ENCODE measurements at places on chromosomes 2 and 18.

GRCh38 chr2:54469484-54470053 lies 13.4 kb downstream of the SPTBN1 start:
- DNase-seq = no peak

- DNase-seq = no peak
Observed at GRCh38 chr18:79497638-79498081, 101.9 kb downstream of the NFATC1 start.

DNA sequence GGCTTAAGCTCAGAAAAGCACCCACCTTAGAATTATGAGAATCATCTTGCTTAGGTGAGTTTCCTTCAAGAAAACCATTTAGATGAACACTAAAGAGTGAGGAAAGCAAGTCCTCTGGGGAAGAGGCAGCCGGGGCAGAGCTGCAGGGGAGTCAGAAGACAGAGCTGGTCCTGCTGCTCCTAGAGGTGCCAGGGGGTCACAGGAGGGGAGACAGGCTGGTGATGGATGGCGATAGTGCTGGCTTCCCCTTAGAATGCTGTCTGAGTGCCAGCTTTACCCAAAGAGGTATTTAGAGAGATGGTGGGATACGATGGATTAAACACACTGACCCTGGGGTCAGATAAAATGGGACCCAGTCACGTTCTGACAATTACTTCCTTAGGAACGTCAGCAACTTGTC lies 269.4 kb downstream of the TDRD15 start:
- no peak for DNase-seq

DNA sequence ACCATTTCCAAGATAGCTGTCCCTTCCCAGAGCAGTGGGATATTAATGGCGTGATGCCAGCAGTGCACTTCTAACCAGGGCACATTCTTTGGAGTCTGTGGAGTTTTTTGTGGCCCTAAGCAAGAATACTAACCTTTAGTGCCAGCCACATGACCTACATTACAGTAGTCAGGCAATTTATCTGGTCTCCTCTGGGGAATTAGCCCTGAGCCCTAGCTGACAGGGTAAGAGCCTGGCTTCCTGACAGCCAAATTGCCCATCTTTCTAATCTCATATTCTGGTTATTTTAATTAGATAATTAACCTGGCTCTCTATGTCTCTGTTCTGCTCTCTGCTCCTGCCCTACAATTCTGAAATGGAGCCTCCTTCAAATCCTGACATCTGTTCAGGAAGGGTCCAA lies 5.2 kb downstream of the PFN4 start:
- no peak for DNase-seq

GRCh38 chr2:88696611-88697010 lies 5.1 kb downstream of the RPIA start:
- DNase-seq = no peak

DNA sequence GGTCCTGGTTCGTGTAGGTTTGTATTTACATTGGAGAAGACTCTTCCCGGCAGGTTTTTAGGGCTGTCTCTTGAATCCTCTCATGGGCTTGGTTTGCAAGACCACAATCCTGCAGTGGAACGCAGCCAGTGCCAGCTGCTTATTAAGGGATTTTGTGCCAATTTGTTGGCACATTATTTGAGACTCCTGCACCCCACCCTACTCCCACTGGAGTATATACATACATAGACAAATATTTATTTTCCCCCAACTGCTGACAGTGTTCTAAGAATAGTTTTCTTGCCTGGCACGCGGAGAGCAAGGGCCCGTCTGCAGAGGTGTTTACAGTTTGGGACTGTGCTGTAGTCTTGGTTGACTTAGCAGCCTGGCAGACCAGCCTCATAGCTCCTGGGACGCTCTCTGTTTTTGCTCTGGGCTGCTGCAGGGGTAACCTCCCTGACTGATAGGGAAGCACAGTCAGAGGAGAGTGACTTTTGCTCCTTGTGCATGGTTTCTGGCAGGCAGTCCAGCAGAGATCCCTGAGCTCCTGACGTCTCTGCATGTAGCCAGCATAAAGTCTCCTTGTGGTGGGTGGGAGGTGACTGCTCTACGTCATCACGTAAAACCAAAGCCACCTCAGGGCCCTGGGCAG lies 1.9 kb downstream of the LDLRAD4 start:
- no peak for DNase-seq

- no peak for DNase-seq
Observed at GRCh38 chr18:57775937-57776336, 27.2 kb downstream of the ATP8B1 start.

DNA sequence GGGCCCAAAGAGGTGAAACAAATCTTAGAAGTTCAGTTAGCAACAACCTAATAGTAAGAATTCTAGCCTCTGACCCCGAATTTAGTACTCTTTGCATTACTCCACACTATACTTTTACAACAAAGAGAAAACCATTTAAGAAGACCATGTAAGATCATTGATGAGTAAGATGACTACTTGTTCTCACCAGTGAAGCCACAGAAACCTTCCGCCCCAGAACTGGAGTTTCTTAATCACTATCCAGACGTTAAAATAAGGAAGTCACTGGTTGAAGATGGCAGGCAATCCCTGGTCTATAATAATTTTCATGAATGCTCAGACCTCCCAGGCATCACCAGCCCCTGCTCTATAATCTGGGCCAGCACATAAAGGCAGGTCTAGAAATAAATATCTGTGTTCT lies 95.0 kb downstream of the TMEM163 start:
- peak; percentile 74 for DNase-seq

DNA sequence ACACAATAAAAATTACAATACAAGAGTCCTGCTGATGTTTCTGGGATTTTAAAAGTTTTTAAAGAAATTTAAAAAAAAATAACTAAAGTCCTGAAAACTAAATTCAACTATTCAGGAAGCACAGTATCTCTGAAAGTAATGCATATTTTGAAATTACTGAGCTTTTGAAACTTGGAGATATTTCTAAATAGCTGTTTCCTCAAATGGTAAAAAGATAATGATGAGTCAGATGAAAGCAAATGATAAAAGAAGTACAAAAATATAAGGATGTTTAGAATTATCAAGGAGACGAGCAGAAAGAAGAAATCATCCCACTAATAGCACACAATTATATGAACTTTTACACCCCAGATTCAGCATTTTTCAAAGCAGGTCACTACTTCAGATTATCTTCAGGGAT lies 90.2 kb upstream of the SLC25A52 start:
- no peak for DNase-seq

DNA sequence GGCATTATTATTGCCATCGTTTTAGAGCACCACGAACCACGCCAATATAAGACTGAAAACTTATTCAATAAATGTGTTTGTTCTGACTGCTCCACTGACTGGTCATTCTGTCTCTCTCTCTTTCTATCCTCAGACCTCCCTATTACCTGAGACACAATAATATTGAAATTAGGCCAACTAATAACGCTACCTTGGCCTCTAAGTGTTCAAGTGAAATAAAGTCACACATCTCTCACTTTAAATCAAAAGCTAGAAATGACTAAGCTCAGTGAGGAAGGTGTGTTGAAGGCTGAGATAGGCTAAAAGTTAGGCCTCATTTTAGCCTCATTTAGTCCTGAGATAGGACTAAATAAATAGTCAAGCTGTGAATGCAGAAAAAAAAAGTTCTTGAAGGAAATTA lies 38.8 kb downstream of the G6PC2 start:
- peak; percentile 38 for DNase-seq

DNA sequence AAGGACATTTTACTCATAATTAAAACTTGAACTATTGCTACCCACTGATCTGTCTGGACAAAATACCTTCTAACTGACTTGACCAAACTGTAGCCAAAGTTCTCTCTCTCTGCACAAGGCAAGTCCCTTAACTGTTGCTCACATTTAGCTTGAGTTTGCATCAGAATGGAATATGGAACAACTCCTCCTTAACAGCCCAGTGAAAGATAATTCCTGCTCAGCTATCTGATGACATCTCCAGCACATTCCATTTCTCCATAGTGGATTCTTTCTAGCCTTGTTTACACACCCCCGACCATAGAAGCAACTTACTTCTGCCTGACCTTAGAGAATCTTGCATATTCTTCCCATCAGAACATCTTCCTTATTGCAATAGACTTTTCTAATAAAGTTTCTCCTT lies 317.2 kb upstream of the CDH2 start:
- DNase-seq = no peak

DNA sequence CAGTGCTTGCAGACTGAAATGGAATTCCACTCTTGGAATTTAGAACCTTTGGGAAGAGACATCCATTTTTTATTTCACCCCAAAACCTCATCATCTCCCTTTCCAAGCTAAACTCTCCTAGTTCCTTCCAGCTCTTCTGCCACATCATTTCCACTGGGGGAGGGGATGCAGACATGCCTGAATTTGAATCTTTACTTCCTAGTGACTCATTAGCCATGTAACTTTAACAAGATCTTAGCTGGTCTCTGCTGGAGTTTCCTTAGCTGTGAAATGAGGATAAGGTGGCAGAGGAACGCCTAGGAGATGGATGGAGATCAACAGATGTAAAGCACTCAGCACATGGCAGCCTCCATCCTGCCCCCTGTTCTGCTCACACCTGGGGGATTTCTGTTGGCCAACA lies 266.8 kb downstream of the EN1 start:
- no peak for DNase-seq

GRCh38 chr2:16481351-16481750 lies 184.3 kb downstream of the CYRIA start:
- DNase-seq = no peak

- no peak for DNase-seq
Observed at GRCh38 chr18:27855486-27855885, 321.4 kb downstream of the CDH2 start.

DNA sequence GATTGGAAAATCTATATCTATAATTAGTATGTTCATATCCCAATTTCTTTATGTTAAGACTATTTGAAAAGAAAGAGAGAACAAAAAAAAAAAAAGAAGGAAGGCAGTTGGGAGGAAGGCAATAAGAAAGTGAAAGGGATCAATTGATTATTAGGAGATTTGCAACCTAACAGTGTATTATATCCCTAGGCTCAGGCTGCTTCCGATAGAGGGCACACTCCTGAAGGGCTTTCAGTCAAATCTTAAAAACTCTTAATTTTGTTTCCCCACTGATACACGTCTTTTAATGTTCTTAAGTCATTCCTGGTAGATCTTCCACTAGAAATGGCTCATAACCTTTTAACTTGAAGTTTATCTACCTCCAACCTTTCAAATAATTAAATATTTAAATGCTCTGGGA lies 763.9 kb downstream of the BCL11A start:
- no peak for DNase-seq

DNA sequence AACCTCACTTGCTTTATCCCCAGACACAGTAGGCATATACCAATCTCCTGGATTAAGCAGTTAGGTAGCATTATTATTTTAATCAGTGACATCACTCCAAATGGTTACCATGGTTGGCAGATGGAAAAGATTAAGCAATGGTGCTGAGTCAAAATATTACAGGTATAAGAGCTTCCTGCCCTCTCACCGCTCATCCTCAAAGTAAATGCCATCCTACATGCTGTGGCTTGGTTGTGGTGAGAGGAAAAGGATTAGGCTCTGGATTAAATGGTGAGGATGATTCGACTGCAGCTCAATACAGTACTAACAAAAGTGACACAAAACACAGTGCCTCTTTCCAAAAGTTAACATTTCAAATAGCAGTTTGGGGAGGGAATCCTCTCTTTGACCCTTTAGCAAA lies 108.9 kb upstream of the ACAA2 start:
- no peak for DNase-seq

DNA sequence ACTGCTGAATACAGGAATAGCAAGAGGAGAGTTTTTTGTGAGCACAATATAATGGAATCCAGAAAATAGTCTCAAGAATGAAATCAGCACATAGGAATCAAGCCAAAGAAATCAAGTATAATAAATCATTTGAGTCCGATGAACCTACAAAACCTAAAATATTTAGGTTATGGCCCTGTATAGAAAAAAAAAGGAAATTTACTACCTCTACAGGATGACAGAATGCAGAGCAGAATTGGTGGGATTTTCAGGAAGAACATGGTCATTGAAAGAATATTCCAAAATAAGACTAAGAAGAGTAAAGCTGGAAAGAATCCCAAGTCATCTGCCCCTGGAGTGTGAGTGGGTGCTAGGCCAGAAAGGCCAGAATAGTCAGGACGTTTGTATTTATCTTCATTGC lies 1041.2 kb upstream of the CDH2 start:
- no peak for DNase-seq

DNA sequence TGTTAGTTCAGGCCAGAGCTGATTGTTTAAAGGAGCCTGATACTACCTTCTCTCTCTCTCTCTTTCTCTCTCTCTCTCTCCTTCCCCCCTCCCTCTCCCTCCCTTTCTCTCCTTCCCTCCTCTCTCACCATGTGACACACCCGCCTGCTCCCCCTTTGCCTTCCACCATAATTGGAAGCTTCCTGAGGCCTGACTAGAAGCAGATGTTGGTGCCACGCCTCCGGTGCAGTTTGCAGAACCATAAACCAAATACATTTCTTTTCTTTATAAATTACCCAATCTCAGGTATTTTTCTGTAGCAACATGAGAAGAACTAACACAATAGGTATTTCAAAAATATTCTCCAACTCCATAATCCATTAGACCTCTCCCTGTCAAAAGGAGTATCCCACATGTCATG lies 62.4 kb downstream of the ANKRD62 start:
- no peak for DNase-seq

GRCh38 chr18:63515801-63516200 lies 26.4 kb upstream of the SERPINB12 start:
- DNase-seq = no peak

DNA sequence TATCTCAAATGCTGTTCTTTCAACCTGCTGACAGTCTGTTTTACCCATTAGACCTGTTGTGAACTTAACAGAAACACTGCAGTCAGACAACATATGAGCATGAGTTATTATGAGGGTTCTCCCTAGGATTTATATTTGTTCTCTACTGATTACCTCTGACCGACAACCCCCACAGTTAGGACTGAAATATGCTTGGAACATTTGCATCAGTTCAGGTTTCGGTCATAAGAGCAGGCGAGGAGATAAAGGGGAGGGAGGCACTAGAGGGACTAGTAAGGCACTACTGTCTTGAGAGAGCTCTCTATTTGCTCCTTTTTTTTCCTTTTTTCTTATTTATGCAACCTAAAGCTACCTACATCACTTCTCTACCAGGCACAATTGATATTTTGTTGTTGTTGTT lies 133.2 kb upstream of the REG3G start:
- peak; percentile 9 for DNase-seq

- no peak for DNase-seq
Observed at GRCh38 chr2:238457927-238458324, 31.2 kb downstream of the ASB1 start.

GRCh38 chr2:74578408-74578807 lies 23.9 kb downstream of the DOK1 start:
- peak; percentile 77 for DNase-seq

GRCh38 chr2:74131901-74132300 lies 15.8 kb downstream of the BOLA3 start:
- DNase-seq = no peak

DNA sequence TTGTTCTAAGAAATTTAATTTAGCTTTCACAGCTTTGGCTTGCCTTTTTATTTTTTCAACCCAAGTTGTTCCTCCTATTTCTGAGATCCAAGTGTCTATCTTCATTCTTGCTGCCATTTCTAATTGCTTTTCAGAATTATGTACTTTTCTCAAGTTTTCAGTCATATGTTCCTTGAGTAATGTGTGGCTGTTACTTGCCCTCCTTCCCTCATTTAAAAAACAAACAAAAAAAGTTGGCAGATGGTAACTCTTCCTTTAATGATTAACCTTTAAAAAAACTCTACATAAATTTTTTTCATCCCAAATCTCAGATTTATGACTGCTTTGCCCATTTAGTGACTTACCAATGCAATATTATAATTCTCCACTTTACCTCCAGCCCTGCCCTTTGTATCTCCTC lies 131.3 kb downstream of the GALNT3 start:
- no peak for DNase-seq

GRCh38 chr2:228705318-228705717 lies 523.8 kb upstream of the SPHKAP start:
- DNase-seq = no peak
